Foreskin fibroblast (primary cell): ENCODE measurements at places on chromosomes 3 and 15.

- peak; percentile 43 for DNase-seq
Observed at GRCh38 chr3:33355611-33356010, 78.4 kb downstream of the FBXL2 start.

GRCh38 chr3:11155341-11156025 is 1.2 kb downstream of the HRH1 start:
- peak; percentile 87 for DNase-seq

- no peak for DNase-seq
Observed at GRCh38 chr15:84659904-84660781, 2.1 kb upstream of the NMB start.

- peak; percentile 7 for DNase-seq
Observed at GRCh38 chr3:47890828-47891612, 88.1 kb downstream of the DHX30 start.

GRCh38 chr3:154510780-154511179 is 80.8 kb upstream of the GPR149 start:
- no peak for DNase-seq

- peak; percentile 62 for DNase-seq
Observed at GRCh38 chr3:177330779-177331178, 133.5 kb upstream of the TBL1XR1 start.
